Left cardiac atrium (tissue), 4 donors: ENCODE measurements at places on chromosomes 12 and 14. TPM values are rescaled to one million over a fixed set of nuclear protein-coding genes. Genes with fewer than 3 reads are reported as not detected.

DNA sequence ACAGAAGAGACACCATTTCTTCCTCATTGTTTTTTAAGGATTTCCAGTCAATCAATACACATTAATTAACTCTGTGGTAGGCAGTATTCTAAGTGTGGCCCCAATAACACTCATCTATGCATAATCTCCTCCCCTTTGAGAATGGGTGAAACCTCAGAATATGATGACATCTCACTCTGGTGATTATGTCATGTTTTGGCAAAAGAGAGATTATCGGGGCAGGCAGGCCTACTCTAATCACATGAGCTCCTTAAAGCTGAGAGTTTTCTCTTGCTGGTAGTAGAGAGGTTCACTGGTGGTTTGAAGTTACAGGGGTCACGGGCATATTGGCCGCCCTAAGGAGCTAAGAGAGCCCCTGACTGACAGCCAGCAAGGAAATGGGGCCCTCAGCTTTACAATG, 7.1 kb upstream of the LGMN start:
- DNase-seq: no peak

DNA sequence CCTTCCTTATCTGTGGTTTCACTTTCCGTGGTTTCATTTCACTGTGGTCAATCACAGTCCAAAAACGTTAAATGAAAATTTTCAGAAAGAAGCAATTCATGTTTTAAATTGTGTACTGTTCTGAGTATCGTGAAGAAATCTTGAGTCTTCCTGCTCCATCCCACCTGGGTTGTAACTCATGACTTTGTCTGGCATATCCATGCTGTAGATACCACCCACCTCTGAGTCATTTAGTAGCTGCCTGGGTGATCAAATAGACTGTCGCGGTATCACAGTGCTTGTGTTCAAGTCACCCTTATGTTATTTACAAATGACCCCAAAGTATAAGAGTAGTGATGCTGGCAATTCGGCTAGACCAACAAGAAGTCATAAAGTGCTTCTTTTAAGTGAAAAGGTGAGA, 521.2 kb downstream of the AACS start:
- no peak for DNase-seq

DNA sequence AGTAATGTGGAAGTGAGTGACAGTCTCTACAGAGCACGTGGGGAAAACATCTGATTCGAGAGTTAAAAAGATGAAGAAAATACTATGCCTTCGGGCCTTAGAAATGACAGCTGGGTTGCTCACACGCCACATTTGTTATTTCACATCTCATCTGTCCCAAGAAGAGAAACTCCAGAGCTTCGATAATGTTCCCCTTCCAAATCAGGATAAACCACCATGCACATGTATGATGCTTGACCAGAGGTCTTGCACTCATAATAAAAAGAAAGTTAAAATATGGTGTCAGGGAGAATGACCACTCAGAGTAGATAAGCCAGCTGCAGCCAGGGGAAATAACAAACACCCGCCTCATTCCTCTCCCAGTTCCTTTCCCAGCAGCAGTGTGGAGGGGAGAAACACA, 34.6 kb downstream of the NIN start:
- DNase-seq: no peak

DNA sequence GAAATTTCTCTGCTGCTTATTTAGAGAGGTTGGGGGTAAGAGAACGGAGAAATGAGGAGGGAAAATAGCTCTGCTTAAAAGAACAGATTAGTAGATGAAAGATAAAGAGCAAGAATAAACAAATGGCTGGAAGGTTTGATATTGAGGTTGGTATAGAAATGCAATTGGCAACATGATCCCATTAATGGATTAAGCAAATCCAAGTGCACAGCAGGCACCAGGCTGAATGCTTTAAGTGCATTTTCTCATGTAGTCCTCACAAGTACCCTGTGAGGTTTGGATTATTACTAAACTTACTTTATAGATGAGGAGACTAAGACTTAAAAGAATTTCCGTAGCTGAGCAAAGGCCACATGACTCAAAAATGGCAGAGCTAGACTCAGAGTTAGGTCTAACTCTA, 76.9 kb upstream of the ATF1 start:
- no peak for DNase-seq

Gene PUS7L
- 6.8 TPM for total RNA-seq
